ENCODE measurements at places on chromosomes 13 and 19.

GRCh38 chr19:5048091-5048726 lies 79.3 kb downstream of the KDM4B start:
- DNase-seq = no peak

DNA sequence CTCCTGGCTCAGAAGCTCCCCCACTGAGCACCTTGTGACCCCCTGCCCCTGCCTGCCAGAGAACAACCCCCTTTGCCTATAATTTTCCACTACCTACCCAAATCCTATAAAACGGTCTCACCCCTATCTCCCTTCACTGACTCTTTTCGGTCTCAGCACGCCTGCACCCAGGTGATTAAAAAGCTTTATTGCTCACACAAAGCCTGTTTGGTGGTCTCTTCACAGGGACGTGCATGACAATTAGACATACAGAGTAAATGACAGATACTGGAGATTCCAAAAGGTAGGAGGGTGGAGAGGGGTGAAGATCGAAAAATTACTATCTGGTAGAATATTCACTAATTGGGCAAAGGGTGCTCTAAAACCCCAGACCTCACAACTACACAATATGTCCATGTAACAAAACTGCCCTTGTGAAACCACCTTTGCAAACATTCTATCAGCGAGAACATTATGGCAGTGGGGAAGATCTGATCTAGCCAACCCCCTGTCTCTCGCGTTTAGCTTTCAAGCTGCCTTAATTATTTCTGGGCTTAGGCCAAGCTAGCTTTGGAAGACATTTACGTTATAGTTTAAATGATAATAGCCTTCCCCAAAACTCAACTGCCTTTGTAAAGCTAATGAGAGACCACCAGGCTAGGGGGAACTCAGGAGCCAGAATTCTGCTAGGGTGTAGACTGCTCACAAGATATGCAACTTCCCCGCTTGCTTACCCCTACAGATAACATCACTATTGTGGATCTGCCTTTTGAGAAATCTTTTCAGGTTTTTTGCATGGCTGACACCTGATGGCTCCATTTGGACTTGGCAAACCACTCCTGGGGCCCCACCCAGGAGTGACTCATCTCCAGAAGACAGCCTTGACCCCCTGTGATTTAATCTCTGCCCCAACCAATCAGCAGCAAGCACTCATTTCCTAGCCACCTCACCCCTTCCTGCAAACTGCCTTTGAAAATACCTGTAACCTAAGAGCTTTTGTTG lies 1534.0 kb upstream of the SPRY2 start:
- no peak for DNase-seq

GRCh38 chr19:46915386-46915785 lies 54.6 kb downstream of the ARHGAP35 start:
- DNase-seq = no peak

DNA sequence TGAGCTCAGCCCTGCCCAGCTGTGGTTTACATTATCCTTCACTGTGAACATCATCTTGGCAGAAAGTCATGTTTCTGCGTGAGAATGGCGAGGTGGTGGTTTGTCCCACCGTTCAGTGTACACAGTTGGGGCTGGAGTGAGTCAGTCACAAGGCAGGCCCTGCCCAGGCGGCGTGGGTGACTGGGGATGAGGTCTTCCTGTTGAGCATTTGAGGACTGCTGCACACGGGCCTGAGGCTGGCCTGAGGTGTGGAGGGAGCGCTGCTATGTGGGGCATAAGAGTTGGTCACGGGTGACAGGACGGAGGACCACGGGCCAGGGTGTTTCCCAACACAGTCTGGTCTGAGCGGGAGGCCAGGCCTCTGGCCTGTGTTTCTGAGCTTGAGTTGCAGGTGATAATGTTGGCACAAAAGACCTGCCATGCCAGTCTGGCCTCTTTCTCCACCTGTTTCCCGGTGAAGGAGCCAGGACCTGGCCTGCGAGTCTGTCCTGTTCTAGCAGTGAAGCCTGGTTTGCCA lies 13.4 kb upstream of the C19orf33 start:
- peak; percentile 78 for DNase-seq

- no peak for DNase-seq
Measured at GRCh38 chr19:53772943-53773342, 51.2 kb downstream of the NLRP12 start.

DNA sequence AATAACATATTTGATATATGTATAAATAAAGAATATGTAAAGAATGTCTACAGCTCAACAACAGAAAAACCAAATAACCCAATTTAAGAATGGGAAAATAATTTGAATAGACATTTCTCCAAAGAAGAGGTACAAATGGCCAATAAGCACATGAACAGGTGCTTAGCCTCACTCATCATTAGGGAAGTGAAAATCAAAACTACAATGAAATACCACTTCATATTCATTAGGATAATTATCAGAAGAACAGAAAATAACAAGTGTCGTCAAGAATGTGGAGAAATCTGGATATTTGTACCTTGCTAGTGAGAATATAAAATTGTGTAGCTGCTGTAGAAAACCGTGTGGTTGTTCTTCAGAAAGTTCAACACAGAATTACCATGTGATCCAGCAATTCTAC lies 8.4 kb upstream of the SUPT20H start:
- DNase-seq = no peak

DNA sequence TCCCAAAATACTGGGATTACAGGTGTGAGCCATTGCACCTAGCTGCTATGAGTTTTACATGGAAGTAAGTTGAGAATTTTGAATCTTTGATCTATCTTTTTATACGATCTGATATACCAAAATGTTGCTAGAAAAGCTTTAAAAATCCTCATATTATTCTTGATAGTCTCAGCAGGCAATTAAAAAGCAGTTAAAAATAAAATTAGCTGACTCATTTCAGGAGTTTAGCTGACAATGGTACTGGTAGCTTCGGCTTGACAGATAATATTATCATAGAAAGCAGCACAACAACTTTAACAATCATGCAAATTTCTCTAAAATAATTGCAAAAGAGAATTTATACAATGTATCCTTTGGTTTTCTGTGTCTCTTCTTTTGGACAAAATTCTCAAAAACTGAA lies 9.6 kb upstream of the FOXO1 start:
- DNase-seq = no peak

GRCh38 chr13:27171244-27171826 lies at the start of gene USP12:
Gene USP12 (minus strand): TSS chr13:27171811. CDS start chr13:27171639, 172 bp downstream.
- DNase-seq = no peak

DNA sequence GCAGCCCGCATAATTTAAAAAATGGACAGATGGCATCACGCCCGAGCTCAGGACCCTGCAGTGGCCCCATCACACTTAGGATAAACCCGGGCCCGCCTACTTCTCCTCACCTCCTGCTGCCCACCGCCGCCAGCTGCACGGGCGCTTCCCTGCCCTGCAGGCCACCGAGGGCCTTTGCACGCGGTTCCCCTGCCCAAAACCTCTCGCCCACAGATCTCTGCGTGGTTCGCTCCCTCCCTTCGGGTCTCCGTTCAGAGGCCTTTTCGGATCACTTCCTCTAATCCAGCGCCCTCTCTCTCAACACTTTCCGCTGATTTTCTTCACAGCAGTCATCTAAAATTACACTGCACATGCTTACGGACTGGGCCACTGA lies 1.8 kb downstream of the SHISA7 start:
- no peak for DNase-seq

- no peak for DNase-seq
Measured at GRCh38 chr19:658916-659839, 3.8 kb downstream of the RNF126 start.
